Neural progenitor cell (in vitro differentiated cells): ENCODE measurements at places on chromosomes 16 and 17. TPM values are rescaled to one million over a fixed set of nuclear protein-coding genes. Genes with fewer than 3 reads are reported as not detected.

DNA sequence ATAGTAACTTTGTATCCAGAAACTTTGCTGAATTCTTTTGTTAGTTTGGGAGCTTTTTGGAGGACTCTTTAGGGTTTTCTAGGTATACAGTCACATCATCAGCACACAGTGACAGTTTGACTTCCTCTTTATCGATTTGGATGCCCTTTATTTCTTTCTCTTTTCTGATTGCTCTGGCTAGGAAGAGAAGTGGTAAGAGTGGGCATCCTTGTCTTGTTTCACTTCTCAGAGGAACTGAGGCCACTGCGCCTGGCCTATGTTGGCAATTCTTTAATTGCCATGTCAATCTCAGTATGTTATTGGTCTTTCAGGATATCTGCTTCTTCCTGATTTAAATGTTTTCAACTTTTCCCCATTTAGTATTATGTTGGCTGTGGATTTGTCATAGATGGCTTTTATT, 24.6 kb downstream of the ATF7IP2 start:
- no peak for DNase-seq

DNA sequence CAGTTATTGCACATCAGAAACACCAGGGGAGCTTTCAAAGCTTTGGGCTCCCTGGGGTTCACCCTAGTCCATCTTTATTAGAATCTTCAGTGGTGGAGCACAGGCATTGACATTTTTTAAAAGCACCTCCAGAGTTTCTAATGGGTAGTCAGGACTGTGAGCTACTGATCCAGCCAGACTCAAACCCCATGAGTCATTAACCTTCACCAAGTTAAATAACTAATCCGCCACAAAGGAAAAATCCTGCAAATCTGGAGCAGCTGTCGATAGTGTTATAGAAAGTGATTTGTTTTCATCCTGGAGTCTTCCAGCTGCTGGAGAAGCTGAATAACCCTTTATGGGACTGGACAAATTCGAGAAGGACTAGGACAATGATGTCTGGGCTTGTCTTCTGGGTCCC, 93.2 kb upstream of the PIRT start:
- DNase-seq, result no peak

DNA sequence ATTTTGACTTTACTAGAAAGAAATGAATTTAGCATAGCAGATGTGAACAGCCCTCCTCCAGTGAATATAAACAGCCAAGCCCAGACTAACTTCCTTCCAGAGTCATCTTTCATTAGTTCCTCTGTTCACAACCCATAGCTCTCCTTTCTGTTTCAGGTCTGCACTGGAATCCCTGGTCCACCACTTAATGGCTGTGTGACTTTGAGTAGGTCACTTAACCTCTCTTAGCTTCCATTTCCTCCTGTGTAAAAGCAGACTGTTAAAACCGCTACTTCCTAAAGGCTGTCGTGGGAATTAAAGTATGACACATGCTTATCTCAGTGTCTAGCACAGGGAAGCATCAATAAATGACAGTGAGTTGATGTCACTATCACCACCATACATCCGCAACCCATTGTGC, 7.5 kb downstream of the SLC6A4 start:
- no peak for DNase-seq

DNA sequence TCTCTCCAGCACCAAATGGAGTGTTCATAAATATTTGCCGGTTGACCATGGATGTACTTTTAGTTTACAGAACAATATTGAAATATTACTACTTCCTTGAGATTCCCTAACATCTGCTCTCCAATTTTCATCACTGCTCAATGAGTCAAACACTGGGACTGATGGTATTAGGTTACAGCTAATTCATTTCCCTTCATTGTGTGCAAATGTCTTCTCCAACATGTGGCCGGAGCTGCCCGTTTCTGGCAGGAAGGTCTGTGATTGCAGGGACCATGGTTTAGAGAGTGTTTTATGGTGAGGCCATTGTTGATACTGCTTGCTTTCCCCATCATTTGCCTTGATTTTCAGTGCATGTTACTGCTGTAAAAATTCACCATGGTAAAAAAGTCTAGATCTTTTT, 209.3 kb downstream of the HS3ST3B1 start:
- DNase-seq, result no peak

- no peak for DNase-seq
Observed at GRCh38 chr16:11582157-11582814, 4.4 kb downstream of the LITAF start.

- DNase-seq, result no peak
Observed at GRCh38 chr17:32943647-32944191, 15.8 kb downstream of the TMEM98 start.

DNA sequence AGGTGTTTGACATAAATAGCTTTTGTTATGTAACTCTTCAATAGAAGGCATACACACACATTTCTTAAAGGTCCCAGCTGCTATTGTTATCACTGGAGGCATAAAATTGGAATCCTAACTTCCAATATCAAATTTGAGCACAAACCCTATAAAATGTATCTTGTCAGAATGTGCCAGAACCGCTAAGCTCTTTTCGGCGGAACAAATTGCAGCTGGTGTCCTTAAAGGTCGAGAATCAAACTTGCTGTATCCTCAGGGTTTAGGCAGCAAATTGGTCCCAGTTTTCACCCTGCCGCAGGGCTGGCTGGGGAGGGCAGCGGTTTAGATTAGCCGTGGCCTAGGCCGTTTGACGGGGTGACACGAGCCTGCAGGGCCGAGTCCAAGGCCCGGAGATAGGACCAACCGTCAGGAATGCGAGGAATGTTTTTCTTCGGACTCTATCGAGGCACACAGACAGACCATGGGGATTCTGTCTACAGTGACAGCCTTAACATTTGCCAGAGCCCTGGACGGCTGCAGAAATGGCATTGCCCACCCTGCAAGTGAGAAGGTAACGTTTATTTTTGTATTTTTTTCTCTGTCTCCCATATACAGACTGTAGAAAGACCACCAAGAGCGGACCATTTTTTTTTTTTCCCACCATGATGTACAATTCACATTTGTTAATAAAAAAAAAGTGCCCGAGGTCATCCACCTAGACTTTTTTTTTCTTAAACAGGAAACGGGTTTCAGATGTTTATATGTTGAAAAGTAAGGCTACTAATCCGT, 297.1 kb downstream of the IRF8 start:
- DNase-seq, result peak; percentile 73

DNA sequence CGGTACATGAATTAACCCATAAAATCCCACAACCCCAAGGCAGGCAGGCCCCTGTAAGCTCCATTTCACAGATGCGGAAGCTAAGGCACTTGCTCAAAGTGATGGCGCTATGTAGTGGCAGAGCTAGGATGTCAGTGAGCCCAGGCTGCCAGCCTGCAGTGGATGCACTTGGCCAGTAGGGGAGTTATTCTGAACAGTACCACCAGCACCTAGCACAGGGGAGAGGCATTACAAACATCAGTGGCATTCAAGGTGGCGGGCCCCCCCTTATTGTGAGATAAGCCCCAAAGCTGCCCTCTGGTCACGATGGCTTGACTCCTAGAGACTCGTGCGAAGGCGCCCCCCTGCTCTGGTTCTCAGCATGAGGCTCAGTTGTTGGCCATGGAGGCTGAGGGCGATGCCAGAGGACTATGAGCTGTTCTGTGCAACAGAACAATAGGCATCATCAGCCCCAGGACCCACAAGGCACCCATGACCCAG, 33.8 kb downstream of the GTF3C1 start:
- peak; percentile 51 for DNase-seq

DNA sequence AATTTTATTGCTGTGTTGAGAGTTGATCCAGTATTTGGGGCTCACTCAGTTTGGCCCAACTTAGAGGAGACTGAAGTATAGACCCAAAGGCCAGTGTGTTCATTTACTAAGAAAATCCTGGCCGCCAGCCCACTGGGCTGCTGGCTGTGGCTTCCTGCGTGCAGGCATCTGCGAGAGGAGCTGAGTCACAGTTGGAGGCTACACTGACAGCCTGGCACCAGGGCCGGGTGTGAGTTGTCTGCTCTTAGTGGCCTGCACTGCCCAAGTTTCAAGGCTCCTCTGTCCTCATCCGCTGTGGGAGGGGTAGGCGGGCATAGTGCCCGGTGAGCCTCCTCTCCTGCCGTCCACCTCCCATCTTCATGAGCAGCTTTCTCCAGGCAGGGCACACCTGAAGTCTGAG, 54.2 kb downstream of the PLD6 start:
- DNase-seq, result no peak

DNA sequence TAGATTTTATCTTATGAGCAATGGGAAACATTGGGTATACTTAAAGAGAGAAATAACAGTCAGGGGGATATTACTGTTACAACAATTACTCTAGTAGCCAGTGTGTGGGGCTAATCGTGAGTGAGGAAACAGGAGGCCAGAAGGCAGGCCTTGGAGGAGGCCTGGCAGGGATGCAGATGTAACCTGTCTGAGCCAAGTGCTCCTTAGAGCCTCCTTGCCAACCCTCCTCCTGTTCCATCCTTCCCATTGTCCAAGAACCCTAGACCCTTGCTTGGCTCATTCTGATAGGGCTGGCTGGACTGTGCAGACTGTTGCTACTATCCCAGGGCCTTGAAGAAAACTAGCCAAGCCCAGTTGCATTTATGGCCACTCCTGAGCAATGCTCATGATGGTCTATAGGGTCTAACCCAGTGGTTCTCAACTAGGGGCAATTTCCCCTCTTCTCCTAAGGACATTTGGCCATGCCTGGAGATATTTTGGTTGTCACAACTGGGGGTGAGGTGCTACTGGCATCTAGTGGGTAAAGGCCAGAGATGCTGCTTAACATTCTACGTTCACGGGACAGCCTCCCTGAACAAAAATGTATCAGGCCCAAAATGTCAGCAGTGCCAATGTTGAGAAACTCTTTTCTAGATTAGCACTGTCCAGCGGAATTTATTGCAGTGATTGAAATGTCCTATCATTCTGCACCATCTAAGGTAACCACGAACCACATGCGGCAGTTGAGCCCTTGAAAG, 24.4 kb upstream of the WSCD1 start:
- DNase-seq, result no peak

GRCh38 chr16:68069511-68070248, 15.5 kb upstream of the NFATC3 start:
- DNase-seq, result no peak

- no peak for DNase-seq
Observed at GRCh38 chr17:4539025-4539424, 16.2 kb downstream of the MYBBP1A start.

GRCh38 chr16:56328276-56329022, 96.9 kb downstream of the AMFR start:
- no peak for DNase-seq

DNA sequence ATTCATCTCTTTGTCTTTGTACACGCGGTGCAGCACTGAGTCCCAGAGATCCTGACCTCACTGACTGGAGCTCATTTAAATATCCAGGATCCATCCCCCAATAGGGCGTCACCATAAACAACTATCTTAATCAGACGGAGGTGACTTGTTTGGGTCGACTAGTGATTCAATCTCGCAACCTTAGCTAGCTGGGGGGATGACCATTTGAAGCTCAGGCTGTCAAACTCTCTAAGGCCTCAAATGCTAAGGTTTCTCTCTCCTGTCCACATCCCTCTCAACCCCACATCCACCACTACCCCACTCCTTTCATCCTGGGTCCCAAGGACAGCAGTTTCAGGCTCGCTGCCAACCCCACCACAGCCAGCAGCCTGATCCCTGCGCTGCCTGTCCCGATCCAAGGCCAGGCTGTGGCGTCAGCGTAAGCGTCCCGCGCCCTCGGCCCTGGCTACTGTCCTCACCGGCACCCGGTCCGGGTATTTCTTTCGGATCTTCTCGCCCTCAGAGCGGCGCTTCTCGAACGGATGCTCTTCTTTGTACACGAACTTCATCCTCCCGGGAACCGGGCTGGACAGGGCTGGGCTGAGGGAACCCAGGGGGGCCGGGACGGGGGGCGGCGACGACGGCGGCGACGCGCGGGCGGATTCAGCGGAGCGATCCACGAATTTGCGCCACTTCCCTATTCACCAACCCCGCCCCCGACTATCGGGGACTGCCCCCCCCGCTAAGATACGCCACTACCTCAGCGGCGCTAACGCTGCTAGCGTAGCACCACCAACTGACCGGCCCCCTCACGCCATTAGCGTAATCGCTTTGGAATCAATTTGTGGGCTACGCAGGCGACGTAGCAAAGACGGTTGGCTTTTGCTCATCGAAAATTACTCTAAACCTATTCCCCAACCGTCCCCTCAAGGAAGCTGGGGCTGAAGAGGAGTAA, at the start of gene GABARAP:
TSS of gene GABARAP (minus strand) at position 667 of the 934 bp plus-strand sequence. CDS start at position 548, 119 bp downstream.
- peak; percentile 96 for DNase-seq

GRCh38 chr17:27299384-27300049, 5.6 kb downstream of the WSB1 start:
- DNase-seq, result no peak

- DNase-seq, result no peak
Observed at GRCh38 chr16:77882358-77882757, 94.0 kb downstream of the VAT1L start.

DNA sequence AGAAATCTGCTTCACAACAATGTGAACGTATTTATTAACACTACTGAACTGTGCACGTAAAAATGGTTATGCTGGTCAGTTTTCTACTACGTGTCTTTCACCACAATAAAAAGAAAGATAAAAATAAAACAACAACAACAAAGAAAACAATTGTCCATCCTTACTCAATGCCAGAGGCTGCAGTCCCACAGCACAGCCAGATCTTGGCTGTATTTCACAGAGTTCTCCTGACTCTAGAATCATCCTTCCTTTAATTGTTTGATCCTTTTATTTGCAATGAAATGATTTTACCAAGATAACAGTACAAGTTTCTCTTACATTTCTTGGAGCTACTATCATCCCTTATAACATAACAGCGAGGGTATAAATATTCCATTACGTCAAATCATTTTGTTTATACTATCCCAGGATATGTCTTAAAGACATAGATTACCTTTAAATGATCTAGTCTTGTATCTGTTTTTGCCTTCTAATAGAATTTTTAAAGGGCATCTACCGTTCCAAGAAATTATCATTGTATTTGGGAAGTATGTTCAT, 103.3 kb downstream of the SLC39A11 start:
- DNase-seq, result no peak

Gene SP2
- total RNA-seq, result 1.6 and 2.3 TPM in 2 replicates

Gene WFDC1
- total RNA-seq, result not detected in 2 replicates

Gene AATK
- 0.32 and 4.4 TPM in 2 replicates for total RNA-seq

Gene CHST6
- total RNA-seq, result 6.2 and 12.5 TPM in 2 replicates

Gene CRYM
- 0.36 and 1.3 TPM in 2 replicates for total RNA-seq

Gene GJD3
- not detected in 2 replicates for total RNA-seq

Gene GDPD3
- total RNA-seq, result 0.12 and 0.13 TPM in 2 replicates
